ENCODE measurements at places on chromosomes 3 and 15. TPM values are rescaled to one million over a fixed set of nuclear protein-coding genes. Genes with fewer than 3 reads are reported as not detected.

RBP2 gene
- total RNA-seq: not detected

GABRA5 gene
- total RNA-seq: not detected

FSD2 gene
- not detected for total RNA-seq

SYNPR gene
- not detected for total RNA-seq

TERC gene
- total RNA-seq: 246 TPM

HES1 gene
- total RNA-seq: 45.2 TPM

TM4SF18 gene
- total RNA-seq: not detected

PTPRG gene
- 25.7 TPM for total RNA-seq

CCDC54 gene
- total RNA-seq: not detected

CHST13 gene
- total RNA-seq: not detected

TRPM1 gene
- total RNA-seq: 1.2 TPM

PLSCR5 gene
- total RNA-seq: not detected

SPTBN5 gene
- 0.14 TPM for total RNA-seq

Data from kidney epithelial cell (primary cell).